ENCODE measurements at places on chromosomes 4 and X.

DNA sequence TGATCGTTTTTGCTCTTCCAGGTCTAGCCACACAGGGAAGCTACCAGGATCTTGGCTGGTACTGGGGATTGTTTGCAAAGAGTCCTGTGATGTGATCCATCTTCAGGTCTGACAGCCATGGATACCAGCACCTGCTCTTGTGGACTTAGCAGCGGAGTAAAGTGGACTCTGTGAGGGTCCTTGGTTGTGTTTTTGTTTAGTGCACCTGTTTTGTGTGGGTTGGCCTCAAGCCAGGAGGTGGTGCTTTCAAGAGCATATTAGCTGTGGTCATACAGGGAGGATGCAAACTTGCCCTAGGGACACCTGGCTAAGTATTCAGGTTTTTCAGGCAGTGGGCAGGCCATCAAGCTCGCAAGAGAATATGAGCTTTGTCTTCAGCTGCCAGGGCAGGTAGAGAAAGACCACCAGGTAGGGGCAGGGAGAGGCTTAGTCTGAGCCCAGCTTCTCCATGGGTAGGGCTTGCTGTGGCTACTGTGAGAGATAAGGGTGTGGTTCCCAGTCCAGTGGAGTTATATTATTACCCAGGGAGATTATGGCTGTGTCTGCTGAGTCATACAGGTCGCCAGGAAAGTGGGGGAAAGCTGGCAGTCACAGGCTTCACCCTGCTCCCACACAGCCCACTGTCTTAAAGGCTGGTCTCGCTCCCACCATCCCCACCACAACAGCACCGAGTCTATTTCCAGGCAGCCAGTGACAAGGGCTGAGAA is 293.7 kb downstream of the PCDH18 start:
- peak; percentile 93 for DNase-seq

DNA sequence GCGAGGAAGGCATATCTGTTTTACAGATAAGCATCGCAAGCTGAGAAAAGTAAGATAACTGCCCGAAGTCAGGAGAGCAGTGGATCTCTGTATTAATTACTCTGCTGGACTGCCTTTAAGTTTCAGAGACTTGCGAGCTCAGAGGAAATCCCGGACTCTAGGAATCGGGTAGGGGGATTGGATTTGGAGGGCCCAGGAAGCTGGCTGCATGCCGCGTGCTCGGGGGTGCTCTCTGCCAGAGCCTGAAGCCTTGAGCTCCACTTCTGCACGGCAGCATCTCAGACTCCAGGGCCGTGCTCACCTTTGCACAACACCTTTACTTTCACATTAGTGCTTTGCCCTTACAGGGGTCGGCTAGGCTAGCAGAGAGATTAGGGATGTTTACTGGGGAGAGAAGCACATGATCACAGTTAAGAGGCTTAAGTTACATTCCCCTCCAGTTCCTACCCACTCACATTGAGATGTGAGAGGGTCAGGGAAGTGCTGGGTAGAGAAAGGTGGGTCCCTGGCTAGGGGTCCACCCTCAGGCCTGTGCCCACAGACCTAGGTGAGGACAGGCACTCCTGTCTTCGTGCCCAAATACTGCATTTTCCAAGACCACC is 57.0 kb downstream of the TRIML1 start:
- DNase-seq = no peak

- DNase-seq = no peak
Measured at GRCh38 chrX:27078371-27078770, 384.8 kb downstream of the PPP4R3C start.

DNA sequence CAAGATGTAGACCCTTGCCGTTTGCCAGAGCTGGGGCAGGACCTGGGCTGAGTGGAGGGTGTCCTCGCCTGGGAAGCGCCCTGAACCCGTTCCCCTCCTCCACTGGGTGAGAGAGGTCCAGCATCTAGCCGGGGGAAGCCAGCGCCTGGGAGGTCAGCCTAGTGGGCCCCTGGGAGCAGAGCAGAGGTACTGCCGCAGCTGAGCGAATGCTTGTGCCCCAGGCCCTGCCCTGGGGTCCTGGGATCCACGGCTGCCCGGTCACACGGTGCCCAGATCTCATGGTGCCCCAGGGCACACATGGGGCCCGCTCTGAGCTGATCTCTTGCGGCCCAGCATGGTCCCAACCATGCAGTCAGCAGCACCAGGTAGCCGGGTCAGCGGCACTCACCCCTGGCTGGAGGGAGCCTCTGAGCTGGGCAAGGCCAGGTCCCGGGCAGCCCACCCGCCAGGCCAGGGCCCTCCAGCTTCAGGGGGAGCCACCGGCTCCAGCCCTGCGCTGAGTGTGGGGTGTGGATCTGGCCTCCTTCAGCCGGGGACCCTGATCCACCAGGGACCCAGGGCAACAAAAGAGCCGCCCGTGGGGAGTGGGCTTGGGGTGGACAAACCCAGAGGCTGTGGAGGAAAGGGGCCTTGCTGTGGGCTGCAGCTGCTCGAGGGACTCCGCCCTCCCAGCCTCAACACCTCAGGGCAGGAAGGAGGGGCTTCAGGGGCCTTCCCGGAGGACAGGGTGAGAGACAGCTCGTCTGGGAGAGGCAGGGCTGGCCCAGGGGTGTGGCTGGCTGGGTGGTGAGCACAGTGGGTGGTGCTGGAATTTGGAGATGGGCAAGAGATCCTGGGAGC is 4.1 kb upstream of the CPLX1 start:
- DNase-seq = no peak

GRCh38 chr4:183714626-183715025 is 55.5 kb downstream of the TRAPPC11 start:
- no peak for DNase-seq

- no peak for DNase-seq
Measured at GRCh38 chr4:101222156-101222845, 125.0 kb downstream of the PPP3CA start.

DNA sequence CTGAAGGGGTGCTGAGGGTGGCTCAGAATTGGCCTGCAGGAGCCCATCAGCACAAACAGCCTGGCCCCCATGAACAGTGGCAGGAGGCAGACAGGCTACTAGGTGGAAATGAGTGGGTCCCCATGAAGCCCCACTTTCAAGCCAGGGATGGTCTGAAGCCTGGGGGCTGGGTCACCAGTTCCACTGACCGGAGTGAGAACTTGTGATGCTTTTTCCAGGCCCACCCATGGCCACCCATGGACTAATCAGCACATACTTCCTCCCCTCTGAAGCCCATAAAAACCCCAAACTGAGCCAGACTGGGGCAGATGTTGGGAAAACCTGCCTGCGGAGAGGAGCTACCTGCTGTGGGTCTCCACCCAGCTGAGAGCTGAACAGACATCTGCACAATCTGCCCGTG is 284.1 kb downstream of the EVC2 start:
- DNase-seq = no peak

Data from NCI-H2029 (cell line).